Fibroblast of mammary gland (primary cell): ENCODE measurements at places on chromosomes 2 and 18.

DNA sequence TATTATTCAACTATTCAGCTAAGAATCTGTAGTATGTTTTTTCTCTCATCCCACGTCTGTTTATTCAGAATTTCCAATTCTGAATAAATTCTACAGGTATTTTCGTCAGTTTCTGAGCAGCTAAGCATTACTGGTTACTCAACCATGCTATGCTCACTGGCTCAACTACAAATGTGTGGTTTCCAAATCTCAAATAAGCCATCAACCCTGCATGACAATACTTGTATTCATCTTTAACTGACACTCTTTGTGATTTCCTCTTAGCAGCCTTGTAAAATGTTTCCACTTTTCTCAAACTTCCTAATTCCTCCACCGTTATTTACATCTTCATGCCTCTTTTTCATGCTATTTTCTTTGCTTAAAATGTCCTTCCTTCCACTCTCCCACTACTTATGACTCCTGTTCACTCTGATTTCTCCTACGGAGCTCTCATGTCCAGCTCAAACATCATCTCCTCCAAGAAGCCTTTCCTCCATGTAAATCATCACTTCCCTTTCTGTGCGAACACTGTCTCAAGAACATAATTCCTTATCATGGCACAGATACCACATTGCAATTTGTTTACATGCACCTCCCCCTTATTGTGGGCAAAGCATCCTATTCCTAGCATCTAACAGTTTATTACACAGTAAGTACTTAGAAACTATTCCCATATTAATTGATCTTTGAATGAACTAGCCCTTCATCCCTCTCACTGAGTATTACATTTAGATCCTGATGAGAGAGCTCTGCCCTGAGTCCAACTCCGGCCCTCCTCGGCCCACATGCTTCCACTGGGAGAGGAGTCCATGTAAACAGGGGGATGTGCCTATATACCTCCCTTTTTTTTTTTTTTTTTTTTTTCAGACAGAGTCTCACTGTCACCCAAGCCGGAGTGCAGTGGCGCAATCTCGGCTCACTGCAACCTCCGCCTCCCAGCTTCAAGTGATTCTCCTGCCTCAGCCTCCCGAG lies 10.5 kb downstream of the CCDC88A start:
- DNase-seq, result no peak

DNA sequence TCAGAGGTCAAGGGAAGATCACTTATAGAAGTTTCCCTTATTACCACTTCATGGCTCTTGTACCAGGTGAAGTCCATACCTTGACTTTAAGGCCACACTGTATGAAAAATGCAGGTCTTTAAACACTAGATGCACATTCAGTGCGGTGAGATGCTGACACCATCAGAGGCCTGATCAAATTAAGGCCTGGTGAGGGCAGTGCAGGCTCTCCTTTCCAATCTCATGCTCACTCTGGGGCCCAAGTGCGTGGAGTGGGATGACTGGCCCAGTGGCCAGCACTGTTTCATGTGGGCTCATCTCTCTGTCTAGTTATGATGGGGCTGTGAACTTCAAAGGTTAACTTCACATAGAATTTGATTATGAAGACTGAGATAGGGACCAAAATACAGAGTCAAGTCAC lies 281.1 kb downstream of the SLC4A3 start:
- no peak for DNase-seq

- peak; percentile 56 for DNase-seq
Measured at GRCh38 chr2:191864628-191865374, 17.9 kb upstream of the CAVIN2 start.

DNA sequence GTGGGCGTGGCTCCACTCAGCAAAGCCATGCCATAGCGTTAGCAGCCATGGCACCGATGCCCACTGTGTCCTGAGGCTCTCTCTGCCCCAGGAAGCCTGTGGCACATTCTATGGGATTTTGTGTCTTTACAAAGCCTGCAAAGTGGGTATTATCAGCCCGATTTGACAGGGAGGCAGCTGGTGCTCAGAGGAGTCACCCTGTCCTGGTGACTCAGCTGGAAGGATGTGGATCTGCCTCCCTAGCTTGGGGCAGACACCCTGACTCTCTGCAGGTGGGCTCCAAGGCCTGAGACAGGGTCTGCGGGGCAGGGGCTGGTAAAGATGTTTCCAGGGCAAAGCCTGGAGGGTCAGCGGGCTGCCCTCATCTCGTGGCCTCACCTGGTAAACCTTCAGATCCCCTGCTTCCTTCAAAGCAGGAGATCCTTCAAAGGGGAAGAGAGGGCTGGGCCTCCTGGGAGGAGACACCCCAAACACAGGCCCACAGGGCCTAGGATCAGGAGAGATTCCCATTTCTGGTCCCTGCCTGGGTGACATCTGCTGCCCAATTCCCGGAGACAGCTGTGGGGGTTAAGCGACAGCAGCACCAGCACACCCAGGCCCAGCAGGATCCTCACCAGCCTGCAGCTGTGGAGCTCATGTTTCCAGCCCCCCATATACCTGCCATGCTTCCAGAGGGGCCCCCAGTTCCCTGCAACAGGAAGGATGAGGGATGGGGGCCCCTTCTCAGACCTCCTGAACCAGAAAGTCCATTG lies 3.0 kb upstream of the ASB1 start:
- DNase-seq, result peak; percentile 67

DNA sequence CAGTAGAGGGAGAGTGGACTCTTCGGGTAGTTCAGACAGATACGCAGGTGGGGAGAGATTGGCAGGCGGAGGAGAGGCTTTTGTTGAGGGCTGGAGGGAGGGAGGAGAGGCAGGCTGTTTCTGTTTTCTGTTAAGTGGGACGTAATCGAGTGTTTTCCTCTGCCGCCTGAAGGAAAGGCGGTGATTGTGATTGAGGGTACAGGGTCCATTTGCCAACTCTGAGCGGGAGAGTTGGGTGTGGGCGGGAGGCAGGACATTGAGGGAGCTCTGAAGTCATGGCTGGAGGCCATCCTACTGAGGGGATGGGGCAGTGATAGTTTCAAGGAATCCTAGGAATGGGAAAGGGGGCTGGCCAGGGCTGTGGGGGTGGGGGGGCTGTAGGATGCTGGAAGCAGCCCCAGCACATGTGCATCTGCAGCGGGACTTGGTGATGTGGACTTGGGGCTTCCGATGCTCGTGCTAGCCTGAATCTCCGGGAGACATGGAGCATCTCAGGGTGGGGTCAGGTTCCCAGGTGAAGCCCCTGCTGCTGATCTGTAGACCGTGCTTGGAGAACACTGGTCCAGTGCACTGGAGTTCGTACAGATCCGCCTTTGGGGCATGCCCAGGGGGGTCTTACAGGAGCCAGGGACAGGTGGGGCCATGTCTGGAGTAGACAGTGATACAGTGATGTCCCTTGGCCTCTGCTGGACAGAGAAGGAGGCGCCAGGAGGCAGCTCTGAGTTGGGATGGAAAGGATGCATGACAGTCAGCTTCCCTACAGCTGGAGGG lies 167.5 kb downstream of the AGAP1 start:
- DNase-seq, result peak; percentile 44

DNA sequence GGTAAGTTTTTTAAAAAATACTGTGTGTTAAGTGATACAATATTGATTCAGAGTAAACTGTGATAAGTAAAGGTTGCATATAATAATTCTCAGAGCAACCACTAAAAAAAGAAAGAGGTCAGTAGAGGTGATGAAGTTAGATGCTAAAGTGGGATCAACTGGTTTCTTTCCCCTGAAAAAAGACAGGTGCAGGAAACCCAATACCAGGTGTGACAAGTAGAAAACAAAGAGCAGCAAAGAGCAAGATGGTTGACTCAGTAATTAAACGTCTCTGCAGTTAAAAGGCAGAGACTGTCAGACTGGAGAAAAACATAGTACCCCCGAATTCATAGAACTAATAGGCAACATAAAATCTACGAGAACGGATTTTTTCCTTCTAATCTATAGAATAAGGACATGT lies 128.3 kb downstream of the ATP9B start:
- no peak for DNase-seq

DNA sequence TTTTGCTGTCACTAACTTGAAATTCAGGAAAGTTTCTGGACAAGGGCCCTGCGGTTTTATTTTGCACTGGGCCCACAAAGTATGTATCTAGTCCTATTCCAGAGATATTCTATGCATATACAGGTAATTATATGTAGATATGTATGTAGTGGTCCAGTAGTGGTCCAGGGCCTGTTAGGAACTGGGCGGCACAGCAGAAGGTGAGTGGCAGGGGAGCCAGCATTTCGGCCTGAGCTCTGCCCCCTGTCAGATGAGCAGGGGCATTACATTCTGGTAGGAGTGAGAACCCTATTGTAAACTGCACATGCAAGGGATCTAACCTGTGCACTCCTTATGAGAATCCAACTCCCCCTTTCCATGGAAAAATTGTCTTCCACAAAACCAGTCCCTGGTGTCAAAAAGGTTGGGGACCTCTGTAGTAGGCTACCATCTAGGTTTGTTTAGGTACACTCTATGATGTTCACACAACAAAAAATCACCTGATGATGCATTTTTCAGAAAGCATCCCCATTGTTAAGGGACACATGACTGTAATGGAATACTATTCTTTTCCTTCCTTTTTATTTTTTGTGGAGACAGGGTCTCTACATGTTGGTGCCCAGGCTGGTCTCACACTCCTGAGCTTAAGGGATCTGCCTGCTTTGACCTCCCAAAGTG lies 2.8 kb upstream of the PPP4R3B start:
- peak; percentile 23 for DNase-seq

DNA sequence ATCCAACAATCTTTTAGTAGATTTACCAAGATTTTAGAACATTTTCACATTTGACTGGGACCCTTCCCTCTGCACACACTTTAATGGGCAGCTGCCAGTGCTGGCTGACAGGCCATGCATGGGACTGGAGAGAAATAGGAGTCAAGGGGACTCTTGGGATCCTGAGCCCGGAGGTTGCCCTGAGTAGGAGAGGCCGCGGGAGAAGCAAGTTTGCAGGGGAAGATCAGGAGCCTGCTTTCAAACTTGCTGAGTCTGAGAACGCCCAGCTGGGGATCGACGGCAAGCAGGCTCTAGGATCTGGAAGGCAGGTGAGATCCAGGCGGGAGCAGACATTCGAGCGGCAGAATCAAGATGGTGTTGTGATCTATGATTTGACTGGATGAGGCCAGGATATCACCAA lies 186.1 kb downstream of the HDAC4 start:
- no peak for DNase-seq

DNA sequence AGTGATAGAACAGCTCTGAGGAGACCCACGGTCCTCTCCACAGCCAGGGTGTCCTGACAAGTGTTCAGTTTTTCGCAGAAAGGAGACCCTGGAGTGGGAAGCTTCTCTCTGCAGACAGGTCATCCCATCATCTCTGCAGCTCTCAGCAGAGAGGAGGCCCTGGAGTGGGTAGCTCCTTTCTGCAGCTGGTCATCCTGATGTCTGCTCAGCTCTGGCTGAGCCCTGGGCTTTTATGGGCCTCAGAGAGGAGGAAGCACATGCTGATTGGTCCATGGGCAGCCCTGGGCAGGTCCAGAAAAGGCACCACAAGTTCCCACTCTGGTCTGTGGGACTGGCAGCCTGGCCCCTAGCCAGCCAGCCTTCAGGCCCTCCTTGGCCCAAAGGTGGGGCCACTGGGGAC lies 72.3 kb upstream of the ST3GAL5 start:
- DNase-seq, result no peak

DNA sequence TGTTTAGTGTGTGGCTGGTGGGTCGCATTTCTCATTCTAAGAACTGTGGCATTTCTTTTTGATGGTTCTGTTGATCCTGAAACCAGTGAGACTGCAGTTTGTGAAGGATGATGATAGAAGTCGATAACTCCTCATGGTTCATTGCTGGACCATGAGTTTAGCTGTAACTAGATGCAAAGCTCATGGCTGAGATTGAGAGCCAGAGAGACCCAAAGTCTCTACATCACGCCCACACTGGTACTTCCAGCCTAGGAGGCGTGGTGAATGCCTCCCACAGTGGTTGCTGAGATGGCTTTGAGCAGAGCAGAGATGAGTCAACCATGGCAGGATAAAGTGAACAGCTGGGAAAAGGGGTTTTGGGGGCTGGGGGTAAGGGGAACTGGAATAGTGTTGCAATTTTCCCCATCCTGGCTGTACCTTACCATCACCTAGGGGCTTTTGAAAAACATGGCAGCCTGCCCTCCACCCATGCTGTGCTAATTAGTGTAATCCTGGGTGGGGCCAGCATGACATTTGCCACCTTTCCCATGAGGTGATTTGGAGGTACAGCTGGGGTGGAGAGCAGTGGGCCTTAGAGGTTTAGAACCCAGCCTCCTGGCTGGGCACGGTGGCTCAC lies 24.1 kb downstream of the INPP4A start:
- DNase-seq, result peak; percentile 65

DNA sequence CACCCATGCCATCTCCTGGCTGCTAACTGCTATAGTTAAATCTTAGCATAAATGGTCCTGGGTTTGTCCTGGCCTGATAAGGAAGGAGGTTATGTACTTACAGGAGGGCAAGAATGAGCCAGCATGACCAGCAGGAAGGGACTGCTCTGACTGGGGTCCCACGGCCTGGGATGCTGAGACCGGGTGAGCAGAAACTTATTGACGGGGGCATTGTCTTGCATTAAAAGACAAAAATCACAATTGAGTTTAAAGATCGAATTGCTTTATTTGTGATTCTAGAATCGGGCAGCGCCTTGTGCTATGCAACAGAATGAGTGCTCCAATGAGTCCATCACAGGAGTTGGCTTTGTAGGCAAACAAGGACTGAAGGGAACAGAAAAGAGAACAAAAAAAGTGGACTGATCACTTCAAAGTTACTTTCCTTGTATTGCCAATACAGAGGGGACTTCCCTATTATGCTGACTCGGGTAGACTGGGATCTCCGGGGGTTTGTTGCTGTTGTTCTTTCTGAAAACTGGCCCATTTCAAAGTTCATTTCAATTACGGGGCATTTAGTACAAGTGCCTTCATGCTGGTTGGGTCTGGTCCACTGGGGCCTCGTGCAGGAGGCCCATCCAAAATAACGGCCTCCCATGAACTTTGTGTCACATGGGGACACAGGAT lies 87.1 kb upstream of the SLC66A3 start:
- DNase-seq, result no peak

DNA sequence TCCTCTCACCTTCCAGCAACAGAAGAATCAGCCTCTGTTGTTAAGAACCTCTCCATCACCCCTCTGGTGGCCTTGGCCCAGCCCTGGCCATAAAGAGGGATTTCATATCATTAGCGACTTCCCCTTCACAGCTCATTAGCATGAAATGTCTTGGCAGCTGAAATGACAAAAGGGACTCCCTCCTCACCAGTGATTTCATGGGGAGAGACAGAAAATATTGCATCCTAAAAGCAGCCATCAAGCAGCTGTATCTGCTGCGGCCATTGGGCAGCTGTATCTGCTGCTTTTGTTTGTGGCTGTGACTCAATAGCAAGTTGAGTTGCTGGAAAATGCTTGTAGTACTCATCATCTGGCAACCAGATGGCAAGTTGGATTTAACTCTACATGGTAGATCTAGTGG lies 105.9 kb upstream of the RMDN2 start:
- DNase-seq, result peak; percentile 96

- DNase-seq, result peak; percentile 57
Measured at GRCh38 chr18:32549248-32550110, 78.8 kb upstream of the GAREM1 start.

- no peak for DNase-seq
Measured at GRCh38 chr2:205483095-205483494, 199.2 kb upstream of the NRP2 start.

GRCh38 chr2:128727914-128728313 lies 409.2 kb upstream of the HS6ST1 start:
- peak; percentile 98 for DNase-seq

- DNase-seq, result no peak
Measured at GRCh38 chr18:68148863-68149262, 566.0 kb downstream of the TMX3 start.

- peak; percentile 24 for DNase-seq
Measured at GRCh38 chr2:70344195-70344594, 42.3 kb upstream of the FAM136A start.
